ENCODE measurements at places on chromosomes 1 and 21.

DNA sequence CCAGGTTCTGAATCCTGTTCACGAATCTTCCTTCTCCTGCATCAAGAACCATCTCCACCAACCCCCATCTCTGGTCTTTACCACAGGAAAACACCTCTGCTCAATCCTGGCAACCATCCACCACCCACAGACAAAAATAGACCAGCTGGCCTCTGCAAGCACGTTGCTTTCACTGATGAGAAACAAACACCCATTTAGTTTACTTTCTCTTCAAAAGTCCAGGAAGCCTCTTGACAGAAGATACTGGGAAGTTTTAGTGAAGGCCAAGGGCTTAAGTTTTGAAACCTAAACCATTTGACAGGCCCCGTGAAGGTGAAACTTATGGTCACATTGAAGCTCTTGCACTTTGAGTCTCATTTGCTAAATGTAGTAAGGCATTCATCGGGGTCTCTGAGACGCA is 122.6 kb upstream of the PPP2R5A start:
- no peak for DNase-seq

GRCh38 chr1:90763930-90764329 is 46.8 kb upstream of the BARHL2 start:
- no peak for DNase-seq

DNA sequence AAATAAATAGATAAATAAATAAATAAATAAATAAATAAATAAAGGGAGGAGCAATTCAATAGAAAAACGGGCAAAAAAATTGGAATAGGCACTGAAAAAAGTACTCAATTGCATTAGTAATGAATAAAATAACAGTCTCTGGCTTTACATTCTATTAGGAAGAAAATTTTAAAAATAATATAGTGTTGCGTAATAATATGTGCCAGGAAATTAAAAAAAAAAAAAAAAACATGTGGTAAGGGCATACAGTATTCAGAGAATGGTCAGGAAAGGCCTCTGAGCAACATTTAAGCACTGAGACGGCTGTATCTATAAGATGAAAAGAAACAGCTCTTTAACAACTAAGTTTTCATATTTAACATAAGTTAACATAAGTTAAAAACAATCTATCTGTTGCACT is 48.7 kb upstream of the GLIS1 start:
- DNase-seq: no peak

DNA sequence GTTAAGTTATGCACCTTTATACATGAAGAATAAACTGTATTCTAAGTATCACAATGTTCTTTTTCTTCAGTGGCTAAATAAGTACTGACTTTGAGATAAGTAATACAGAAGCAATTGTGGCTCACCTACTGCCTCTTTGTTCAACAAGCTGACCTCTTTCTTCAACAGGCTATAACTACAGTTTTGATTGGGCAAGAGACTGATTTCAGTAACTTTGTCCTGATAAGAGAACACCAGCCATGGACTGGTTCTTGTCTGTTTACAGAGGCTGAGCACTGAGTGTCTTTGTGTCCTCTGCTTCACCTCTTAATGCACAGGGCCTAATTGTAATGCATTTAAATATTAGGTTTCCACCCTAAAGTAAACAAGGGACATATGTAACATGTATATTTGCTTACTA is 34.6 kb upstream of the PDE4B start:
- DNase-seq: no peak

DNA sequence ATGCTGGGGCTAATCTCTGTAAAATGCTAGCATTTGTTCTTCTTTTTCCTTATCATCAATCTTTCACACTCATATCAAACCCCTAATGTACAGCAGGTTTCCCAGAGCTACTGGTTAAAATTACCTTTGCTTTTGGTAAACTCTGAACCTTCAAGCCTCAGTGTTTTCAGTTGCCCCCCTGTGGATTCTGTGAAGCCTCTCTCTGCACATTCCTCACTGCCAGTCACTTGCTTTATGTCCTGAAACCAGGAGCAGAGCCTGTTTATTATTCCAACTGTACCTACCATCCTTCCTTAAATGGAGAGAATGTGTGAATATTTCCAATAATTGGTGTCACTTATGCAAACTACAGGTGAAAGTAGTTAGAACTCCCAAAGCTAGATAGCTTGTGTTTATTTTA is 134.2 kb downstream of the NEK7 start:
- DNase-seq: no peak

- no peak for DNase-seq
Observed at GRCh38 chr1:10495475-10495817, 20.7 kb downstream of the PEX14 start.

DNA sequence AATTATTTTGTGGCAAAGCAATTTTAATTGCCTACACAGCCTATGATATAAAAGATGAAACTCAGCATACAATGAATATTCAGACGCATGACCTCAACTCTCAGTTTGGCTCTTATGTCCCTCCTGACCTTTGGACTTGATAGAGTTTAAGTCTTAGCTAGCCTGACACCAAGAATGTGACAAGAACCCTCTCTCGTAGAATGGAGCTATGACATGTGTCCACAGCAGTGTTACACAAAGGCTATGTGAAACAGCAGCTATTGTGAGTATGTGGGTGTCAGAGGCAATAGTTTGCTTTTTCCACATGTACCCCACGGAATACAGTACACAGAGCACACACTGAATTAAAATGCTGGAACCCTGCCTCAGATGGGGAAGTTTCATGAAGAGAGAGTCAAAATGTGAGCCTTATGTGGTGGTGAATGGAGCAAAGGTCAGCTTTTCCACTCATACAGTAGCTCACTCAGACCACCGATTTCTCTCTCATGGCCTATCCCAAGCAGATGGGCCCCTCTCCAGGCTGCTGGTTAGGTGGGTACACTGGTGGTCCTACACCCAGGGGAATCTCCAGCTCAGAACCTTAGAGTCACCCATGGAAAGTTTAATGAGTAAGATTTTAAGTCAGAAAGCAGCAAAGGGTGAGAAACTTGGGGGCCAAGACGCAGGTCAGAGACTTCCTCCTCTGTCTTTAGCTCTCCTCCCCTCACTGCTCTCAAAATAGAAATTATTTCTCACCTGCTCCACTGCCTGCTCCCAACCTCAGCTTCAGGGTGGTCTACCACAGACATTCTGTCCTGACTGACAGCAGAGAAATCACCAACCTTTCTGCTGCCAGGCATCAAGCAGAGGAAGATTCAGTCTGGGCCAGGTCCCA is 10.1 kb upstream of the XCL2 start:
- DNase-seq: no peak

- no peak for DNase-seq
Observed at GRCh38 chr1:29372108-29372507, 135.8 kb downstream of the PTPRU start.

DNA sequence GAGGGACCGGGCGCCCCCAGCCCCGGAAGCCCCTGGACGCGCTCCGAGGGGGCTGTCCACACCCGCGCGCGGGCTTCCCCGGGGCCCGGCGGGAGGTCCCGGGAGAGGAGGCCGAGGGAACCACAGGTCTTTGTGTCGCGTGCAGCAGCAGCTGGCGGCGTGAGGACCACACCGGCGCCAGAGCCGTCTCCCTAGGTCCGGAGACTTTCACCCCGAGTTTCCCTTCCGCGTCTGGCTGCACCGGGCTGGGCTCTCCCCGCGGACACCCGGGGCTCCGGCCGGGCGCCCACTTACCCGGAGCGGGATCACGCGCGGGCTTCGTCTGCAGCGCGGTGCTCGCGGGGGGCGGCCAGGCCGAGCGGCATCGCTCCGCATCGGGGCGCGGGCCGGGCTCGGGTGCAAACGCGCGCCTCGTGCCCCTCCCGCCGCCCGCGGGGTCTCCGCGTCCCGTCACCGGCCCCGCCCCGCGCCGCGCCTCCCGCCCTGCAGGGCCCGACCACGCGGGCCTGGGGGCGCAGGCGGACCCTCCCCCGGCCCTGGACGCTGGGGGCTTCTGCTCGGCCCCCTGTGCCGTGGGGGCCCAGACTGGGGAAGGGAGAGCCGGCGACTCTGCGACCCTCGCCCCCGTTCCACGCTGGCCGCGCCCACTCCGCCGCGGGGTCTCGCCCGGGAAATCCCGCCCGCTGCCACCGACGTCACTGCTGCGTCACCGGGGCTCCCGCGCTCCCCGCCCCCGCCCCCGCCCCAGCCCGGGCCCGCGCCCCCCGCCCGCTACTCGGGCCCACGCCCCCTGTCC is at the start of gene GNG4:
Gene GNG4 (minus strand): TSS at position 417 of the 796 bp plus-strand sequence. CDS start 65,946 bp downstream, outside the sequence.
- DNase-seq: peak; percentile 62

DNA sequence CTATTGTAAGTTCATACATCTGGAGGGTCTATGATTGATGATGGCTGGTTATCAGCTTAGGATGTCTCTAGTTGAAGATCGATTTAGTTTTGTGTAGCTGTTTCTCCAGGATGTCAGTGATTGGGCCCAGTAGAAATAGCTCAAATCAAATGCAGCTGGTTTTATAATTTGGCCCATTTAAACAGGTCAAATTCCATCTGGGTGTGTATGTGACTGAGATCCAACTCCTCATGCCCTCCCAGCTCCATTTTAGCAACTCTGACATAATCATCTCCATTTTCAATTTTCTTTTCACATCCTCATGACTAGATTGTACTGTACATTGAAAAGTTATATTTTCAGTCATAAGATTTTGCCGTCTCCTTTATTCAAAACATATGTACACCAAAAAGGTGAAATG is 99.2 kb downstream of the TPR start:
- no peak for DNase-seq

GRCh38 chr21:45270306-45270821 is 17.3 kb downstream of the POFUT2 start:
- DNase-seq: no peak

- no peak for DNase-seq
Observed at GRCh38 chr1:4118746-4119515, 218.9 kb upstream of the C1orf174 start.

DNA sequence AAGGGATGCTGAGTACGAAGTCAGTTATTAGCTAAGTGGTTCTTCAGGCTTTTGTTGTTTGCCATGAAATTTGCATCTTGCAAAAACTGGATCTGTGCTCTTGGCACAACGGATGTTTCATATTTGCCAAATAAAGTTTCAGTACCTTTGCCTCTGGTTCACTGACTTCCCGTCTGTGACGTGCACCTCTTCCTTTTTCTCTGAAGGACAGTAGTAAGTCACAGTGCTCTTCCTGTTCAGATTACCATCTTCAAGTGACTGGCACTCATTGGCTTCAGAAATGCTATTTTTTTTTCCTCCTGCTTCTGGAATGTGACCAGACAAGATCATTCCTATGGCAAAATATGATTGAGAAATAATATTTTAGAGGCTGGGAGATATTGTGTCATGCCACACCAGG is 75.9 kb upstream of the GREM2 start:
- DNase-seq: no peak

GRCh38 chr1:97050506-97050905 is 328.9 kb downstream of the PTBP2 start:
- DNase-seq: no peak

- DNase-seq: no peak
Observed at GRCh38 chr1:210262167-210262896, 29.7 kb downstream of the SERTAD4 start.

DNA sequence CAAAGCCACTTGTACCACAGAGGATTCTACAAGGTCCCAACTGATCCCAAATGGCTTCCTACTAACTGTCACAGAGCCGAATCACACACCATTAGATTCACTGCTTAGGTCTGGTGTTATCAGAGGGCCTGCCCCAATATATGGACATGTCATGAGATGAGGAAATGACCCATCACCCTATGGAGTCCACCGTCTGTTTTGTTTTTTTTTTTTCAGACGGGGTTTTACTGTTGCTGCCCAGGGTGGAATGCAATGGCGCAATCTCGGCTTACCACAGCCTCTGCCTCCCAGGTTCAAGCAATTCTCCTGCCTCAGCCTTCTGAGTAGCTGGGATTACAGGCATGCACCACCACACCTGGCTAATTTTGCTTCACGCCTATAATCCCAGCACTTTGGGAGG is 83.8 kb upstream of the ETS2 start:
- no peak for DNase-seq

- DNase-seq: no peak
Observed at GRCh38 chr1:110259770-110260169, 49.7 kb downstream of the KCNC4 start.

- no peak for DNase-seq
Observed at GRCh38 chr1:54310439-54311328, 95.5 kb downstream of the SSBP3 start.

DNA sequence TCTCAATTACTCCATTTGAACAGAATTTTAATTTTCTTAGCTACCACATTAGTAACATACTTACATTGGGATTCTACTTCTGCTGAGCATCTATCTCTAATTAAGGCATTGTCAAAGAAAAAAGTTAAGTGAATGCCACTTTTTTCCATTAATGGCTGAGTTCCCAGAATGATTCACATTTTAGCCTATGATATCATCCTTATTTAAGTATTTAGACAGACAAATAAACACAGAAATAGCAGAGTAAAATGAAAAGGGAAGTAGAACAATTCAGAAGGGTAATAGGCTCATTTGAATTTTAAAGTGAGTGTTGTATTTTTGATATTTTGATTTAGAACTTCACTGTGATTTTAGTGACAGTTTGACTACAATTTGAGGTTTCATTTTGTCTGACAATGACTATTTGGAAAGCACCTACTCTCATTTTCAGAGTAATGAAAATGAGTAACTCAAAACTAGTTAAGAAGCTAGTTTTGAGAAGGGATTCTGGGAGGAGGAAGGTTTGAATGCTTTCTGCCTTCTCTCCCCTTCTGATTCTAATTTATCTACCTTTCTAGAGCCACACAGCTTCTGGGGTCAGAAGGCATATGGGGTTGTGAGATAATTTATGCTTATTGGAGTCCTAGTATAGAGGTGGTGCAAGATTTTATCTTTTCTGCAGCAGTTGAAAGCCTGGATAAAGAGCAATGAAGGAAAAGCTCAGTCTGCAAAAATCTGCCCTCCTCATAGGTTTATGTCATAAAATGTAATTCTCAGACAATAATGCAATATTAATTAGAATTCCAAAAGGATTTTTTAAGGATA is 15.5 kb downstream of the LYPLAL1 start:
- DNase-seq: no peak

GRCh38 chr1:116404699-116405098 is 31.7 kb downstream of the ATP1A1 start:
- no peak for DNase-seq

DNA sequence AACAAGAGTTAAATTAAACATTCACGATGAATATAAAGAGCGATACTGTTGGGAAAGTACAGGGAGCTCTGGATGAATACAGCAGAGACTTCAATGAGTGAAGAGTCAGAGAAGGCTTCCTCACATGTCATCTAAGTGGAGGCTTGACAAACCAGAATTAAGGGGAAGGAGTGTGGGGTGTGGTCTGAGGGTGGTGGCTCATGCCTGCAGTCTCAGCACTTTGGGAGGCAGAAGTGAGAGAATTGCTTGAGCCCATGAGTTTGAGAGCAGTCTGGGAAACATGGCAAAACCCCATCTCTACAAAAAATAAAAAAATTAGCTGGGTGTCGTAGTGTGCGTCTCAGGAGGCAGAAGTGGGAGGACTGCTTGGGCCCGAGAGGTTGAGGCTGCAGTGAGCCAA is 8.7 kb downstream of the SDHB start:
- DNase-seq: no peak

- no peak for DNase-seq
Observed at GRCh38 chr1:110004583-110004982, 20.0 kb downstream of the AHCYL1 start.

Data from frontal cortex (tissue), 4 donors.